ENCODE measurements at places on chromosomes 5 and 9.

- DNase-seq: no peak
Observed at GRCh38 chr5:160152287-160152686, 33.0 kb upstream of the PWWP2A start.

DNA sequence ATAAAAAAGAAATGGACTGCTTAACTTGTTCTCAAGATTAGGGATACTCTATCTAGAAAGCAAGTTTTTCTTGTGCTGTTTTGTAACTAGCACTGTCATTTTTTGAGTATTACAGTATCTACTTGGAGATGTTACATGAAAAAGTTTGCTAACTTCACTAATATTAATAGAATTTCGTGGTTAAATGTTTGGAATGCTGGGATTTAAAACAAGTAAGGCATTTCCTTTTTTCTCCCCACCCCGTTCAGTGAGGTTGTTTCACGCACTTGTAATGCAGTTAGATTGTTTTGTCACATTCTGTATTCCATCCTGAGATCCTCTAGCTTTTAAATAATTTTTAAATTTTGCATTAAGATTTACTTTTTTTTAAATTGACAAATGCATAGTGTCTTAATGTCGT lies 20.0 kb upstream of the TEK start:
- no peak for DNase-seq

- DNase-seq: no peak
Observed at GRCh38 chr5:157924931-157925729, 66.2 kb upstream of the CLINT1 start.

GRCh38 chr5:153952057-153952456 lies 86.7 kb downstream of the FAM114A2 start:
- no peak for DNase-seq

DNA sequence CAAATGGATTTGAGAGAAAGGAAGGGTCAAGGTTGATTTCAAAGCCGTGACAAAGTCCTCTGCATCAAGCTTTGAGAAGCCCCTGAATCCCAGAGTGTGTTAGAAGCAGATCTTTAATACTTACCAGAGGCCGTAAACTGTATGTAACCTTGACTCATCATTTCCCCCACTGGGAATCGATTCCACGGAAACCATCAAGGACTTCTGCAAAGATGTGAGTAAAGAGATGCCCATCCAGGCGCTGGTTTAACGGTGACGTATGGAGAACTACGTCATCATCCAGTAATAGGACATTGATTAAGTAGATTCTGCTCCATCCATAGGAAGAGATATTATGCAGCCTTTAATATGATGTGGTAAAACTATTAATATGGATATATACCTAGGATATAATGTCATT lies 1.6 kb downstream of the RNF183 start:
- no peak for DNase-seq

DNA sequence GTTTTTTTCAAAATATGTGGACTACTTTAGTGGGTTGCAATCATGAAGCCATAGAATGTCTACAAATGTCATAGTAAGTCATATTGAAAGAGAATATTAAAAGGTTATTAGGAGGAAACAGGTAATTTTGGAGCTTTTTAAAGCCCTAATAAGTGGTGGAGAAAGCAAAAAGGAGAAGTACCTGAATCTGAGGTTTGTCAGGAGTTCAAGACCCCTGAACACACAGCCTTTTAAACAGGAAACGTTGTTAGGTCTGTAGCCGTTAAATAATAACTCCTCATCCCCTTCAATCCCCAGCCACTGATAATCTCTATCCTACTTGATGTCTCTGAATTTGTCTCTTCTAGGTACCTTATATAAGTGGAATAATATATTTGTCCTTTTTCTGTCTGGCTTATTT lies 51.1 kb downstream of the SPEF2 start:
- no peak for DNase-seq

GRCh38 chr5:139133282-139133681 lies 64.9 kb downstream of the SIL1 start:
- DNase-seq: no peak

GRCh38 chr9:114273461-114273881 lies 49.4 kb upstream of the ORM1 start:
- DNase-seq: no peak

GRCh38 chr5:179132586-179133355 lies 72.6 kb downstream of the ZNF354C start:
- DNase-seq: no peak

All from activated effector memory CD4-positive, alpha-beta T cell treated with Interleukin-2 at 50 U/mL for 16 hours (primary cell).